ENCODE measurements at places on chromosomes 6 and 20.

DNA sequence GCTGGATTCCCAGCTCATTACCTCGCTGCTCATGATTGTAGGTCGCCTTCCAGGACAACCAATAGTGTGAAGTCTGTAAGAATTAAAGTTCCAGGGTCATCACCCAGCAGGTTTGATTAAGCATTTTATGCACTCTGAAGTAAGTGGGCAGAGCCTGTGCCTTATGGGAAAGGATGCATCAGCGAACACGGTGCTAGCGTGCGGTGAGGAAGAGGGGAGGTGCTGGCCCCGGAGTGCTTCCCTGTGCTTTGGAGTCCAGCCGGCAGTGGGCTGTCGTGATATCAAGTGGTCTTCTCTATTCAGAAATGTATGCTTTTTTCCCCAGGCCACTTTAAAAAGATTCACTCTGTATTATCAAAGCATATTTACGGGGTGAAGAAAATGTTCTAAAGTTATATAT, 16.0 kb downstream of the DUSP22 start:
- no peak for DNase-seq

GRCh38 chr20:25865715-25866656, 169.3 kb upstream of the ZNF337 start:
- peak; percentile 85 for DNase-seq

- DNase-seq: no peak
These were observed 36.2 kb downstream of the JAG1 start for GRCh38 chr20:10637563-10637962.

- DNase-seq: no peak
These were observed 292.1 kb downstream of the SOX4 start for GRCh38 chr6:21885532-21886114.

- peak; percentile 3 for DNase-seq
These were observed 331.8 kb downstream of the HACE1 start for GRCh38 chr6:104527761-104528415.

GRCh38 chr6:26412228-26412627, 10.2 kb downstream of the BTN3A1 start:
- no peak for DNase-seq

GRCh38 chr20:35027301-35027700, 65.3 kb downstream of the TRPC4AP start:
- DNase-seq: no peak

- no peak for DNase-seq
These were observed 30.4 kb downstream of the SYNJ2 start for GRCh38 chr6:158011980-158012566.

DNA sequence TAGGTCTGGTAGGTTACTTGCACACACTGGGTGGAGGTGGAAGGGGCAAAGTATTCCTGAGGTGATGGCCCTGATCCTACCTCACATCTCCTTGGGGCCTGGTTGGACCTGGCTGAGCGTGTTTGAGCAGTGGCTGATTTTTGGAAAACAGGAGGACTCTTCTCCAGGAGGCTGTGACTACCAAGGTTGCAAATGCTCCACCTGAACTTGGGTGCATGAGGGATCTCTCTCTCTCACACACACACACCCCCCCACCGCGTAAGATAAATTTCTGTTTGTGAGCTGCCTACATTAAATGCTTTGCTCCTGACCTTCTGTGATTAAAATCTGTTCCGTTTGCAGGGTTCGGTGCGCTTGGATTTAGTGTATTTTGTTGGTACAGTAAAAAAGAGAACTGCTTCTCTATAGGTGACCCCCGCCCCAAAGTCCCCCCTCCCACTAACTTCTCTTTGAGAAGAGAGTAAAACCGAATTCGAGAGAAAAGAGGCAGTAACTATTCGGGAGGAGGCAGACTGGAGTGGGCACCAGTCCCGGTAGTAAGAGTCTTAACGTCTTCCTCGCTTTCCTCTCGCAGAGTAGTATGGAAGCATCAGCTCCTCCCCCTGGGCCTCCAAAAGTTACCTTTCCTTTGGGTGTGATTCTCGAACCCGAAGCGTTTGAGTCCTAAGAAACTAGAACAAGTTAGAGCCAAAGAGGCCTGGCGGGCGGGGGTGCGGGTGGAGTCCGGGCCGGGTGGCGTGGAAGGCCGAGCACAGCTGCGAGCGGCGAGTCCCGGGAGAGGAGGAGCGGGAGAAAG, 585 bp upstream of the DSE start:
- no peak for DNase-seq

GRCh38 chr6:123519189-123519505, 117.6 kb downstream of the TRDN start:
- DNase-seq: no peak

- no peak for DNase-seq
These were observed 34.0 kb upstream of the NXT1 start for GRCh38 chr20:23316626-23317025.

- peak; percentile 65 for DNase-seq
These were observed 827 bp downstream of the E2F3 start for GRCh38 chr6:20402342-20403069.

GRCh38 chr6:11423667-11424066, 113.9 kb upstream of the TMEM170B start:
- DNase-seq: no peak

DNA sequence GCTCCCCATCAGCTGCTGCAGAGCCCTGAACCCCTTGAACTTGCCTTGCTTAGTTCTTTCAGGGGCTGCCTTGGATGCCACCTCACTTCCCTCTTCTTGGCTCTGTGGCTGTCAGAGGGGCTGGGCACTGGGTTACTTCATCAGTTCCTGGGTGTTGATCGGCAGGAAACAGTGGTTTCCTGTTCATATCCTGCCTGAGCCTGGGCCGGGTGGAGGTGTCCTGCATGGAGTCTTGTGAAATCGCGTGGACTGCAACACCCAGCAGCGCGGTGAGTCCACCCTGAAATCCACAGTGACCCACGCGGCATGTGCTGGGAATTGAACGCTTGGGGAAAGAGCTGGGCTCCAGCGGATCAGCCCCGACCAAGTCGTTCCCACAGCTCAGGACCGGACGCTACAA, 97.5 kb downstream of the CDH26 start:
- DNase-seq: peak; percentile 64

- peak; percentile 52 for DNase-seq
These were observed 54.4 kb upstream of the ZNF337 start for GRCh38 chr20:25750765-25751696.

DNA sequence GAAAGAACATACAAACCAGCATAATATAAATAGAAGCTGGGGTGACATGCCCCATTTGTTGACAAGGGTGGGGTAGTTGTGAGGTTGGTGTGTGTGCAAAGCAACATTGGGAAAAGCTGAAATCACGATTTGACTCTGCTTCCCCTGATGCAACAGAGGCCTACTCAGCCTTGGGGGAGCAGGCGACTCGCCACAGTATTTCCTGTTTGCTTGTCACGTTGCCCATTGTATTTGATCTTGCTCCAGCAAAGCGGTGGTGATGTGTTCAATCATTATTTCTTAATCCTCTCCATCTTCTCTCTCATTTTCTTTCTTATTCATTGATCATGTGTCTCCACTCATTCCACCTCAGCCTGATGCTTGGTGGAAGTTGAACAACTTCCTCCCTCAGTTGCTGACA, 165.8 kb upstream of the CITED2 start:
- peak; percentile 46 for DNase-seq

- DNase-seq: no peak
These were observed 462.1 kb downstream of the TBC1D32 start for GRCh38 chr6:120872262-120872578.

DNA sequence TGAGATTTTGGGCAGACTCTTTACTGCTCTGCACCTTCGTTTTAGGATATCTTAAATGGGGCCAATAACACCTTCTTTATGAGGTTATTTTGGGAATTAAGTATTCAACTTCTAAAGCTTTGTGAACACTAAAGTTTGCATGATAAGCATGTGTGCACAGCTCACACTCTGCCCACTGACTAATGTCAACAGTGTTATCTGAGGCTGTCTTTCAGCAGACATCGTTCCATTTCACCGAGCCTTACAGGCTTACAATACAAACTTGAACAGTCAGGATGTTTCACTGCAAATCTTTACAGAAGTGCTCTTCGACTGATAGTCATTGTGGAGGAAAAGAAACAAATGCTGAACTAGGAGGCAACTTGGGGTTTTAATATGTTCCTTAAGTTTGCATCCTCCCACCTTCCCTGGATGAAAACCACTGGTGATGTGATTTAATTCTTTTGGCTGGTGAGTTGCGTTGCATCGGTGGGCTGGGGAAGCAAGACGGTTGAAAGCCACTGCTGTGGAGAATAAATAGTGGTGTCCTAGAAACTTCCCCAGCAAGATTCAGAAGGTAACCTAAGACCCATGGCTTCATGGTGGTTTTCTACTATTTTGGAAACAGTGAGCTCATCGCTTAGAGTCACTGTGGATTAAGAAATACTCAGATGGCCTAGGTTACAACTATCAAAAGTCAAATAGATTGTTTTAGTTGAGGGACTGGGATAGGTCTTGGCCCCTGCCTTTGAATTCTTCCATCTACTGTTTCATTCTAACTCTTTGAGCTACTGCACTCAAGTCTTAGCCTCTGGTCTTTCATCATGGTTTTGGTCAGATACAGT, 167.2 kb upstream of the MAP3K7 start:
- DNase-seq: no peak

DNA sequence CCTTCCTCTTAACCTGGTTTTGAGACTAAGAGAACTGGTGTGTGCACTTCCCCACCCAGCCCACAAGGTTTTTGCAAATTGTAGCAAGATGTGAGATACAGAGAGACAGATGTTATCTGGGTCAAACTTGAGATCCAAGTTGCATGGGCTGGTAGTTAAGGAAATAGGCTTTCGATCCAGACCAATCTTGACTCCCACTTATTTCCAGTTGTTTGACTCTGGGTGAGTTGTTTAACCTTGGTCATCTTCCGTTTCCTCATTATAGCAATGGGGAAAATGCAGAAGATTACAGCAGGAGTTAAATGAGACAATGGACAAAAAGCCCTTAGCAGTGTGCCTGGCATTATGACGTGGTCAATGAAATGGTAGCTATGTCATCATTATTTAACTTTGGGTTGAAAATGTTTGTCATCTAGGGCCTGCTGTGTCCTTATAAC, 1.7 kb downstream of the SNX21 start:
- DNase-seq: no peak

- DNase-seq: peak; percentile 14
These were observed 38.6 kb downstream of the OVOL2 start for GRCh38 chr20:18019068-18019467.

- DNase-seq: no peak
These were observed 18.3 kb upstream of the FAM162B start for GRCh38 chr6:116783852-116784251.

DNA sequence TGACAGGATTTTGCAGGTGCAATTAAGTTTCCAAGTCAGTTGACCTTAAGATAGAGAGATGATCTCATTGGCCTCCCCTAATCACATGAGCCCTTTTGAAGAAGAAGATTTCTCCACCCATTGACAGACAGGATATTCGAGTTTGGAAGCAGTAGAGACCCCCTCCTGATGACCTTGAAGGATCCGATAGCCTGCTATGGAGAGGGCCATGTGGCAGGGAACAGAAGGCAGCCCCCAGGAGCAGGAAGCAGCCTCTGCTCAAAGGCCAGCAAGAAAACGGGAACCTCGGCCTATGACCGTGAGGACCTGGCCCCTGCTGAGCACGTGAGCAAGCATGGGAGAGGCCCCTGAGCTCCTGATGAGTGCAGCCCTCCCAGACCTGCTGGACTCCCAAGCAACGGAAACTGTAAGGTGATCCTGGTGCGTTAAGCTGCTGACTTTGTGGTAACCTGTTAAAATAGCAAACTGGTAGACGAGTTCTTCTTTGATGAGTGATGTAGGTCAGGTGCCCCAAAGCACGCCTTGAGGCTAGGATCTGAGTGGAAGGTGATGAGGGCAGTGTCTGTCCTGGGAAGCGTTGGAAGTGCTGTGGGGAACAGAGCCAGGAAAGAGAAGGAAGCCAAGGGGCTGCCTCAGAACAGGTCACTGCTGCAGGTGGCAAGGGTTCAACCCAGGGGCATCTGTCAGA, 18.5 kb upstream of the TUBB2A start:
- DNase-seq: no peak

GRCh38 chr6:33419580-33420490, at the start of gene SYNGAP1:
TSS of gene SYNGAP1 (plus strand) at chr6:33420065. CDS start at chr6:33420265, 200 bp downstream.
- peak; percentile 68 for DNase-seq

Data from stimulated activated CD4-positive, alpha-beta T cell treated with anti-CD3 and anti-CD28 coated beads, Interleukin-15, amount 100 ng/mL, for 24 hours (primary cell).